ENCODE measurements at places on chromosomes 4 and X. TPM values are rescaled to one million over a fixed set of nuclear protein-coding genes. Genes with fewer than 3 reads are reported as not detected.

- DNase-seq, result no peak
These were observed 35.1 kb downstream of the SH3KBP1 start for GRCh38 chrX:19852014-19853005.

The CXCL1 gene
- 0.50 TPM for polyA plus RNA-seq

DNA sequence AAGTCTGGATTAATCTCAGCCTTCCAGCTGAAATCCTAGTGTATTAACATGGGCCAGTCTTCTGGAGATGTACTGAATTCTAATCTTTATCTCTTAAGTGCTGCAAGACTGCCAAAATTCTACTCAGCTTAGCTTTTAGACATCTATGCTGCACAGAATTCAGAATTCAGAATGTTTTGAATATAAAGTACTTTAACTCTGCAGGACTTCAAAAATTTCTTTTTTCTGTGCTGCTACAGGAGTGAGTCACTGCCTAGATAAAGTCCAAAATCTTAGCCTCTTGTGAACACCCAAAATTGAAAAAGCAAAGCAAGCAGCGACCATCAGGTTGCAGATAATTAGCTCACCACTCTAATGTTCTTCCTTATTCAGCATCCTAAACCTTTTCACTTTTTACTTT is 1092.6 kb upstream of the PCDH10 start:
- DNase-seq, result no peak

- DNase-seq, result no peak
These were observed at the start of gene CLCN4 for GRCh38 chrX:10156199-10157031. CLCN4 (plus strand) TSS chrX:10156975; CDS start chrX:10185033, 28,058 bp downstream.

DNA sequence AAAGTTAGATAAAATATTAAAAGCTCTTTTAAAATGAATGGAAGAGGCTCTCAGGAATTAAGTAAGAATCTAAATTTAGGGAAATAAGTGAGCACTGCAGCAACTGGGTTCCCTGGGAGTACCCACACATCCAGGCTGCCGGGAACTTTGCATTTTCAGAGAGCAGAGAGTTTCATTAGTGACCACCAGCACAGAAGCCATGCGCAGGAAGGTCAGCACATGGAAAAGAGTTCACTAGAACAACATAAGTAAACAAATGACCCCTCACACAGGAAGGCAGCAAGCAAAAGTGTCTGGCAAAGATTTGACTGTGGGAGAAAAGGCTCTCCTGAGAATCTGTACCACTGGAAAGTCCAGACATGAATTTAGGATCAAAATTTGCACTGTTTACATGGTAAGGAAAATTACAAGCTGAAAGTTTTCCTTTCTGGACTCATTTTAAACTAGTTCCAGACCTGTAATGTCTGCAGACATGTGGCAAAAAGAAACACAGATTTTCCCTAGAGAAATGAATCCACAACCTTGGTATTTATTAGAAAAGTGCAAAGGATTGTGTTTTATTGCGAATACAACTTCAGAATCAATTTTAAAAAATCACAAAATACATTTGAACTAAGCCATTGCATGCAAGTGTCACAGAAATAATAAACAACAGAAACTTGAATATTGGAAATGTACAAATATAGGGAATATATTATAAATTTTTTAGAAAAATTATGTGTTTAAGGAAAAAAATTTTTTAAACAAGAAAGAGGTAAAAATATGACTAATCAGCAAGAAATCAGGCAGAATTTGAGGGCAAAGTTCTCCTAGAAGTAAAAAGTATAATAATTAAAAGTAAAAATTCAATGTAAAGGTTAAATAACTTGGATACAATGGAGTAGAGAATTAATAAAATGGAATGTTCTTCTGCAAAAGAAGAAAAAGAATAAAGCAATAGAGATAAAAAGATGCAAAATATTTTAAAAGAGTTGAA is 18.4 kb upstream of the MYOZ2 start:
- DNase-seq, result no peak

The KCNE5 gene
- polyA plus RNA-seq, result 4.8 TPM

The BGN gene
- 148 TPM for polyA plus RNA-seq

The DCLK2 gene
- polyA plus RNA-seq, result 12.0 TPM

GRCh38 chr4:47852136-47852535 is 14.3 kb upstream of the CORIN start:
- DNase-seq, result no peak

- DNase-seq, result no peak
These were observed 143.9 kb upstream of the TBL1X start for GRCh38 chrX:9320940-9321339.

- no peak for DNase-seq
These were observed 77.0 kb downstream of the AFAP1 start for GRCh38 chr4:7862561-7863192.

- no peak for DNase-seq
These were observed 63.4 kb downstream of the GPR50 start for GRCh38 chrX:151239751-151240150.

DNA sequence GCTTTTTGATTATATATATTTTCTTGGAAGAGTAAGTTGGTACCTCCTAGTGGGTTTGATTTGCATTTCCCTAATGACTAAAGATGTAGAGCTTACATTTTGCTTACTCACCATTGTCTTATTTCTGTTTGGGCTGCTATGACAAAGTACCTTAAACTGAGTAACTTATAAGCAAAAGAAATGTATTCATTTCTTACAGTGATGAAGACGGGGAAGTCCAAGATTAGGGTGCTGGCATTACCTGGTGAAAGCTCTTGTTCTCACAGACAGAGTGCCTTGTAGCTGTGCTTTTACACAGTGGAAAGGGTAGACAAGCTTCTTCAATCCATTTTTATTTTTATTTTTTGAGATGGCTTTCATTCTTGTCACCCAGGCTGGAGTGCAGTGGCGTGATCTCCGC is 229.2 kb upstream of the AGA start:
- DNase-seq, result no peak

DNA sequence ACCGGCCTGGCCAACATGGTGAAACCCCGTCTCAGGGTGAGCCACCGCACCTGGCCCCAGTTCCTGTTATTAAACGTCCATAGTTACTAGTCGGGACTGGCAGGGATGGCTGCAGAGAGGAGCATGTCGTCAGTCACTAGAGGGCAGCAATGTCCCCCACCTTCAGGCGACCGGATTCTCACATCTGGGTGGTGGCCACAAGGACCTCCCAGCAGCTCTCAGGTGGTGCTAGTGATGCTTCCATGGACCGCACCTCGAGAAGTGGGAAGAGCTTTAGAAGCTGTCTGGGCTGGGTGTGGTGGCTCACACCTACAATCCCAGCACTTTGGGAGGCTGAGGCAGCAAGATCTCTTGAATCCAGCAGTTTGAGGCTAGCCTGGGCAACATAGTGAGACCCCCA is 13.3 kb upstream of the IL3RA start:
- DNase-seq, result no peak

GRCh38 chr4:163003979-163004378 is 162.7 kb downstream of the NAF1 start:
- no peak for DNase-seq

DNA sequence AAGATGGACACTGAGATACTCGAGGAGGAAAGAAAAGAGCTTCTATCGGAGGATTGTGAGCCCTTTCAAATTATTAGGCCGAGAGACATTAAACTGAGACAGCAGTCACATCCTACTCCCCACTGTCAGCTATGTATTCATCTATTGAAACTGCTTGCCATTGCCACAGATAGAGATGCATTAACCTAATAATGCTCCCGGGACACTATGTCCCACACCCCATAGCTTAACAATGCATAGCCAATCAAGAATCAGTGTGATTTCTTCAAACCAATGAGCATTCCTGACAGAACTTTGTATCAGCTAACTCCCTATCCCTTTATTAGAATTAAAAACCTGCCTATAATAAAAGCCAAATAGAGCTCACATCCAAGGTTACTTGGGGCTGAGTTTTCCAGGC is 118.1 kb upstream of the NEIL3 start:
- no peak for DNase-seq

DNA sequence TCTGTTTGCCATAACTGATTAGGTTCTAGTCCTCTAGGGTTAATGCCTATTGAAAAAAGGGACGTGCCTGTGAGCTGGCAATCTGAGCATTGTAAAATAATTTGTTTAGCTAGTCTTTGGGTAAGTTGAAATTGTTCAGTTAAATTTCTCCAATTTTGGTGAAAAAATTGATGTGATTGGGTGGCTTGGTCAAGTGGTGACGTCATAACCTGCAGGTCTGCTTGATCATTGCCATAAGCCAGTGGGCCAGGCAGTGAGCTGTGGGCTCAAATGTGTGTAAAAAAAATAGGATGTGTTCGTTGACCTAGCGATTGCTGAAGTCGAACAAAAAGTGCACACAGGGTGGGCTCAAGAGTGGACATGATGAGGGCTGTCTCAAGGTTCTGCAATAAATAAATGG is 193.3 kb downstream of the ZC4H2 start:
- no peak for DNase-seq

DNA sequence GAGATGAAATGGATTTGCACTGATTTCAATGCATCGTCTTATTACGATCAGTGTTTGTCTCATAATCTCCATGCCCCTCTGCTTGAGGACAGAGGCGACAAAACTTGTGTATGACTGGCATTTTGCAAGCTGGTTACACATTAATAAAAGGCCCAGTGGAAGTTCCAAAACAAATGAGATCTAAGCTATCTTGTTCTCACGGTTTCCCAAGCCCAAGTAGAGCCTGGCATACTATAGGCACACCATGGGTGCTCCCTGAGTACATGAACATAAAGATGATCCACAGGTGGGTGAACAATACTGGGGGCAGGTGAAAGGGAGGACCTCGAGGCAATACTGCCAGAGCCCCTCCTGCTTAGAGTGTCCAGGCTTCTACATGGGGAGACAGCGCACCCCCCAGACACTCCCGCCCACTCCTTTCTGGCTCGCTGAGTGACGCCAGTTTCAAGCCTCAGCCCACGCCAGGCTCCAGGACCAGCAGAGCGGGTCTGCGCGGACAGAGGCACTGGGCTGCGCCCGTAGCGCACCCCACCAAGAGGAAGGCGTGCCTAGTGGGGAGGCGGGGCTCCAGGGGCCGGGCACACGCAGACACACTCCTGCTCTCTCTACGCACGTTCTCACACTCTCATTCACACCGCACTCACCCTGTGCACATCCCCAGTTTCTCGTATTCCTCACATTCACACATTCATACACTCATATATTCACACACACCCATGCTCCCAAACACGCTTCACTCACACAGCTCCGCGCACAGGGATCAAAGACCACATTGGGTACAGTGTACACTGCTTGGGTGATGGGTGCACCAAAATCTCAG is 8.9 kb upstream of the GSX2 start:
- DNase-seq, result no peak

DNA sequence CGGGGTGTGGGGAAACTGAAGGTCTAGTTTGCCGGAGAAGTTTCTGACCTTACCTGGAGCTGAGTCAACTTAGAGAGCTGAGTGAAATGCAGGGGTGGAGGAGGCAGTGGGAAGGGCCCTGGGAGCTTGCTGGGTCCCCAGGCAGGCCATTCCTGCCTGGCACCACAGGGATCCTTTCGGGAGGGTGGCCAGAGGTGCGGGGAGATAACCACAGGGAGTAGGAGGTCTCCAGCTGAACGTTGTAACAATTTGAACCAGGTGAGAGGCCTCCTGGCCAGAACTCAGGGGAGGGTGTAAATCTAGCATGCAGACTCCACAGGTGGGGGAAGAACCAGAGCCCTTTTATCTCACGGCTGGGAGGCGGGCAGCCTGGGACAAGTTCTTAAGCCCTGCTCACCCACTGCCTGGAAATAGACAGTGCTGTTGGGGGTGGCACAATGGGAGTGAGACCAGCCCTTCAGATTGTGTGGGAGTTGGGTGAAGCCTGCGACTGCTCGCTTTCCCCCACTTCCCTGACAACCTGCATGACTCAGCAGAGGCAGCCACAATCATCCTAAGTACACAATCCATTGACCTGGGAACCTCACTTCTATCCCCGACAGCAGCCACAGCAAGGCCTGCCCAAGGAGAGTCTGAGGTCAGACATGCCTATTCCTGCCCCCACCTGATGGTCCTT is 247.4 kb downstream of the ADGRA3 start:
- DNase-seq, result no peak

The TEX13D gene
- polyA plus RNA-seq, result not detected

The ADGRG4 gene
- not detected for polyA plus RNA-seq

The FGFRL1 gene
- 33.1 TPM for polyA plus RNA-seq

DNA sequence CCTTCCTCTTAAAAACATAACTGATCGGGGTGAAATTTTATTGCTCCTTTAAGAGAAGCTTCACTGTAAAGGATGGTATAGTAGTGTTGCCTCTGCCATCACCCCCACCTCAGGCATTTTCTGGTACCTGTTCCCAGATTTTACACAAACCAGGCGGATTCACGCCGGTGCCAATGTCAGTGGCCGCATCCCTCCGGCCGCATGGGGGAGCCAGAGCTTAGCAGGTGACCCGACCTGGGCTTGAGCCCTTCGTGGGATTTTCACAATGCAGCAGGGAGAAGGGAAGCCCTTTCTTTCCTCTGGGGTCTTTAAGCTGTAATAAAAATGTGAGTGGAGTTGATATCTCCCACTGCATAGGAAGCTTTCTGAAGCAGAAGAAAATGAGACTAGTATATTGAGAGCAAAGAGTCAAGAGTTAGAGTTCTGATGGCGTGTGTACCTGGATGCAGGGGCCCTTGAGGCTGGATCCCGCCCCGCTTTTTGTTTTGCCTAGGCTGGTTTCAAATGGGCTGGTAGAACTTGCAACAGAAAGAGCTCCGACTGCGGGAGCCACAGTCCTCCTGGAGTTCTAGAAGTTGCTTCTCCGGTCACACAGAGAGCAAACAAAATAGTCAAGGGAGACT is 59.4 kb downstream of the POLR2B start:
- peak; percentile 66 for DNase-seq

The CITED1 gene
- 12.6 TPM for polyA plus RNA-seq

The MAGEA8 gene
- 0.43 TPM for polyA plus RNA-seq

DNA sequence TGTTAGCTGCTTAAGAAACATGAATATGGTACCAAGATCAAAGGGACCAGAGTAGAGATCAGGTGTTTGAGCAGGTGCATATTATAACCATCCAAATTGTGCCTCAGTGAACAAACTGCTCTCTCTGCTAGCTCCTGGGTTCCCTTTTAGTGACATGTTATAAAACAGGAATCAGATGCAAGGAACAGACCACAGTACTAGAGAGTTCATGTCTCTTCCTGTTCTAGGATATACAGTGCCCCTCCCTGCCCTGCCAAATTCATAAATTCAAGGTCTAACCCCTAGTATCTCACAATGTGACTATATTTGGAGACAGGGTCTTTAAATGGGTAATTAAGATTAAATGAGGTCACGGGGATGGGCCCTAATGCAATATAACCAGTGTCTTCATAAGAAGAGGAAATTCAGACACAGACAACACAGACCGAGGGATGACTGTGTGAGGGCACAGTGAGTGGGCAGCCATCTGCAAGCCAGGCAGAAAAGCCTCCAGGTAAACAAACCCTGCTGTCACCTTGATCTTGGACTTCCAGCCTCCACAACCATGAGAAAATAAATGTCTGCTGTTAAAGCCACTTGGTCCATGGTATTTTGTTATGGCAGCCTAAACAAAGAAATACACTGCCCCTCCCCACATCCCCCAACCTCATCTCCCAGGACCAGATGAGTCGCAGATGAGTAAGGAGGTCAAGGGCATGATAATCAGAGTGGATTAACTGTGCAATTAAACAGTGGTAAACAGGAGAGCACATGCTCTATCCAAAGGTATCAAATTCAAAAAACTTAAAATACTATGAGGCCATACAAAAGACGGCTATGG is 82.5 kb downstream of the RBM47 start:
- no peak for DNase-seq

All from left kidney (tissue), 8 donors.